Endothelial cell of umbilical vein (primary cell): ENCODE measurements at places on chromosomes 4 and X. TPM values are rescaled to one million over a fixed set of nuclear protein-coding genes. Genes with fewer than 3 reads are reported as not detected.

GRCh38 chr4:161336016-161336530, 827.7 kb downstream of the FSTL5 start:
- no peak overlapping the region for H3K4me3 ChIP-seq
- H3K27me3 ChIP-seq: no peaks in the 10 kb centered on the region
- H3K4me1 ChIP-seq: no peaks in the 10 kb centered on the region
- no peaks in the 10 kb centered on the region for H3K36me3 ChIP-seq
- DNase-seq: no peak

USP51 gene
- 0.77 and 0.97 TPM in 2 replicates for total RNA-seq

GRCh38 chr4:168483811-168484210, 3.5 kb upstream of the DDX60L start:
- H3K36me3 ChIP-seq: no peaks in the 10 kb centered on the region
- DNase-seq: no peak
- H3K4me1 ChIP-seq: peaks cover 25% of the 10 kb centered on the region
- no peak overlapping the region for H3K27ac ChIP-seq
- H3K27me3 ChIP-seq: no peaks in the 10 kb centered on the region

ANXA10 gene
- total RNA-seq: not detected in 2 replicates

- DNase-seq: no peak
- H3K4me1 ChIP-seq: peaks cover 19% of the 10 kb centered on the region
- H3K27ac ChIP-seq: no peak overlapping the region
Observed at GRCh38 chrX:37984880-37985279, 21.5 kb upstream of the SYTL5 start.

DNA sequence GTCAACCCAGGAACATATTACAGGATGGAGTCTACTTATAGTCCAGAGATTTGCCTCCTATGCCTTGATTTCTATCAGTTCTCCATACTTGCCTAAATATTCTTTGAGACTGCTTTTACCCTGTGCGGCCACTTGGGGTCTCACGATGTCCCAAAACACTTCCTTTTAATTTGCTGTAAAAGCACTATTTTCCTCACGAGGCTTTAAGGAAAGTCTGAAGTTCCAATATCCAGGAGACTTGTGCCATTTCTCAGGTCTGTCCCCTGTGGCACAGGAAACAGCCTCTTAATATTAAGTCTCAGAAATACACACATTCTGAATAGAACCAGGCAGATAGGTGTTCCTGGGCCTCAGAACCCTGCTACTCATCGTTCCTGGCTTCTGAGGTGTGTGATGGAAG, 142.9 kb downstream of the TMEM164 start:
- no peaks in the 10 kb centered on the region for H3K4me1 ChIP-seq
- no peaks in the 10 kb centered on the region for H3K27me3 ChIP-seq
- no peak overlapping the region for H3K4me3 ChIP-seq
- DNase-seq: peak; percentile 36
- H3K36me3 ChIP-seq: no peaks in the 10 kb centered on the region
- no peak overlapping the region for H3K27ac ChIP-seq

- no peak overlapping the region for H3K4me3 ChIP-seq
- no peaks in the 10 kb centered on the region for H3K27me3 ChIP-seq
- no peak overlapping the region for H3K27ac ChIP-seq
- no peak for DNase-seq
- H3K4me1 ChIP-seq: peaks cover 14% of the 10 kb centered on the region
Observed at GRCh38 chr4:1244081-1244977, 4.6 kb downstream of the CTBP1 start.

PIM2 gene
- 5.5 and 7.4 TPM in 2 replicates for total RNA-seq

DNA sequence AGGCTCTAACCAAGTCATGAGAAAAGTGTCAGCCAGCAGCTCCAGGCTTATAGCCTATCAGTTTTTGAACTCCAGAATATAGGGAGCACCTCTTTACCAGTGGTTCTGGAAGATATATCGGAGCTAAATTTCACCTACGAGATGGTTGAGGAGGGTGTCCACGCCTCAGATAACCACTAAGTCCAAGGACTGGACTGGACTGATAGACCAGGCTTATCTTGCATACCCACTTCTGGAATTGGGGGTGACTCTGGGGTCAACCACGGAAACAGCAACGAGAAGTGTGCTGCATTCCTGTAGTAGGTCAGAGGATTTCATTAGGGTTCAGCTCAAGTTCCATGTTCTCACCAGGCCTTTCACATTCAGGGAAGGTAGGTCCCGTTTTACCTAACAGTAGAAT, 38.6 kb upstream of the TRPC3 start:
- H3K36me3 ChIP-seq: no peaks in the 10 kb centered on the region
- no peak overlapping the region for H3K27ac ChIP-seq
- H3K4me3 ChIP-seq: no peak overlapping the region

CSN3 gene
- total RNA-seq: not detected in 2 replicates

GRCh38 chrX:41895826-41896225, 27.5 kb downstream of the CASK start:
- no peak for DNase-seq
- H3K27me3 ChIP-seq: no peaks in the 10 kb centered on the region
- H3K4me3 ChIP-seq: no peak overlapping the region
- no peaks in the 10 kb centered on the region for H3K36me3 ChIP-seq
- no peaks in the 10 kb centered on the region for H3K4me1 ChIP-seq

GRCh38 chrX:45758738-45759397, 558.2 kb upstream of the DIPK2B start:
- no peaks in the 10 kb centered on the region for H3K27me3 ChIP-seq
- DNase-seq: no peak
- H3K36me3 ChIP-seq: no peaks in the 10 kb centered on the region
- no peak overlapping the region for H3K4me3 ChIP-seq
- H3K27ac ChIP-seq: peak overlapping the region; percentile 94
- peaks cover 93% of the 10 kb centered on the region for H3K4me1 ChIP-seq

DNA sequence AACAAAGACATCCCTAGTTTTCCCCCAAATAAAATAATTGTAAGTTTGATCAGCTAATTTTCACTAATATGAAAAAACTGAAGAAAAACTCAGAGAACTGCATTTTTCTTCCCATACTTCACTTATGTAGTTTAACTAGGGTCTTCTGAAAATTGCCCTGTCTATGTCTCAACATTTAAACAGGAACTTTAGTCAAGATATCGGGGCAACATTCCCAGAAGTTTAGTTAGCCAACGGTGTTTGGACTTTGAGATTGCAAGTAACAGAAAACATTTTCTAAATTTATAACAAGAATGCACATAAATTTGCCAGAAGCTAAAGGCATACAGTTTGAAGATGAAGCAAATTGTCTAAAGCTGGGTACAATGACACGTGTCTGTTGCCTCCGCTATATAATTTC, 201.1 kb downstream of the ARAP2 start:
- H3K4me1 ChIP-seq: no peaks in the 10 kb centered on the region
- H3K27ac ChIP-seq: no peak overlapping the region
- H3K27me3 ChIP-seq: no peaks in the 10 kb centered on the region
- no peaks in the 10 kb centered on the region for H3K36me3 ChIP-seq
- no peak for DNase-seq

DNA sequence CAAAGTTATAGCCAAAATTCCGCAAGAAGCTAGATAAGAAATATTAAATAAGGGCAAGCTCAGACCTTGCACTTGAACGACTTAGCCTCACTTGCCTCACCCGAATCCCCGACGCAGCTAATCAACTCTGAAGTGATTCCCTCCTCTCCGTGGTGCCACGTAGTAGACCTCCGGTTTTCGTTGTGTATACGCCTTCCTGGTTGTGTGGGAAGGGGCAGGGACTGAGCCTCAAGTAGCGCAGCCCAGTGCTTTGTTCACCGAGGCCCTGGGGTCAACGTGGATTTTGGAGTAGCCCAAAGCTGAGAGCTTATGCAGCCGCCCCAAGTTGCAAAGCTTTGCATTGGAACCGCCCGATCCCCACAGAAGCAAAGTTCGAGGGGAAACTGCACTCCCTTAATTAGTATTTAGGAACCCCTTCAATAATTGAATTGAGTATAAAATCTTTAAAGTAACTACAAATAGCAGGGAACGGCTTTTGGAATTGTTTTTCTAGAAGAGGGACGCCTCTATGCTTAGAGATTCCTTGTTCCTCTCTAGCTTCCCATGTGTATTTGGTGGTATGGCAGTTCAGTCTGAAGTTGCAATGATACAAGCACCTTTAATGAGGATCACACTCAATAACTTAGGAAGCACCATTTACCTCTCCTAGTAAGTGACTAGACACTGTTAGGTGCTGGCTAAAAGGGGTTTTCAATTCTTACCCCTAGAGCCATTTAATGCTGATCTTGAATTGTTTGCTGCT, 55.7 kb downstream of the LINC00632 start:
- H3K27ac ChIP-seq: peak overlapping the region; percentile 37
- peak; percentile 32 for DNase-seq
- no peaks in the 10 kb centered on the region for H3K27me3 ChIP-seq
- H3K36me3 ChIP-seq: no peaks in the 10 kb centered on the region
- H3K4me1 ChIP-seq: peaks cover 3% of the 10 kb centered on the region
- H3K4me3 ChIP-seq: peak overlapping the region; percentile 49
